NCI-H2029 treated with DMSO at 0.1 percent for 48 hours (cell line): ENCODE measurements at places on chromosomes 2 and 18.

GRCh38 chr18:78082816-78083215 is 833.2 kb downstream of the GALR1 start:
- DNase-seq = no peak

DNA sequence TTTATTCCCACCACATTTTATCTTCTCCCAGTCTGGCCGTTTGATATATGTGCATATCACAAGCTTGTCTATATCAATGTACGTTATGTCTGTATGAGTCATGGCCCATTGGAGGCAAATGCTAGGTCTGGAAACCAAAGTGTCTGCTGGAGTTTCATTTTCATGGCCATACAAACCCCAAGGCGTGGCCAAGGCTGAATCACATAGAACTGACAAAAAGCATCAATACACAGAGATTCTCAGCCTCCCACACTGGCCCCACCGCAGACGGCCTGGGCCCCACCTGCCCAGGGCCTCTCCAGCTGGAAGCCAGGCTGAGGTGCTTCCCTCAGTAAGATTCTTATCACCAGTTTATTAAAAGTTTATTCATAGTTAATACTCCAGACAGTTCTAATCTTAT is 40.5 kb upstream of the SALL3 start:
- DNase-seq = no peak

DNA sequence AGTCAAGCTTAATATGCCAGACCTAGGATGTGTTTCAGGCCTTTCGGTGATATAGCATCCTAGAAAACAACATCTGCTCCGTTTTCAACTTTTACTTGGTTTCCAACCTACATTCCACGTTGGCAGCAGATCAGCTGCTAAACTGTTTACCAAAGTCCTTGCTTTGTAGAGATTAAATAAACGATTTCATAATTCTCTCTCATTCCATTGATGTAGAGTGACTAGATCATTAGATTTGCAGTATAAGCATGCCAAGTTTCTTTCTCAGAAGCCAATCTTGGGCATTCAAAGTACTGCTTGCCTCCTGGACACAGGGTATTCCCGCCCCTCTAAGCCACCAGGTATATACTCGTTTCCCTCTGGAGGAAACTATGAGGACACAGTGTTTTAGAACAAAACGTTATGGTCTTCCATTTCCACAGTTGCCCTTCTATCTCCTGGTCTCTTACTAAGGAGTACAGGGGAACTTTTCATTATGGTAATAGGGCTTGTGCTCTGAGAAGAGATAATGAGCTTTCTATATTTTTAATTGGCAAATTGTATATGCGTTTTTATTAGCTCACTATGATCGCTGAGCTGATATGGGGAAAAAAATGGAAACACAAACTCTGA is 10.5 kb upstream of the INSIG2 start:
- no peak for DNase-seq

DNA sequence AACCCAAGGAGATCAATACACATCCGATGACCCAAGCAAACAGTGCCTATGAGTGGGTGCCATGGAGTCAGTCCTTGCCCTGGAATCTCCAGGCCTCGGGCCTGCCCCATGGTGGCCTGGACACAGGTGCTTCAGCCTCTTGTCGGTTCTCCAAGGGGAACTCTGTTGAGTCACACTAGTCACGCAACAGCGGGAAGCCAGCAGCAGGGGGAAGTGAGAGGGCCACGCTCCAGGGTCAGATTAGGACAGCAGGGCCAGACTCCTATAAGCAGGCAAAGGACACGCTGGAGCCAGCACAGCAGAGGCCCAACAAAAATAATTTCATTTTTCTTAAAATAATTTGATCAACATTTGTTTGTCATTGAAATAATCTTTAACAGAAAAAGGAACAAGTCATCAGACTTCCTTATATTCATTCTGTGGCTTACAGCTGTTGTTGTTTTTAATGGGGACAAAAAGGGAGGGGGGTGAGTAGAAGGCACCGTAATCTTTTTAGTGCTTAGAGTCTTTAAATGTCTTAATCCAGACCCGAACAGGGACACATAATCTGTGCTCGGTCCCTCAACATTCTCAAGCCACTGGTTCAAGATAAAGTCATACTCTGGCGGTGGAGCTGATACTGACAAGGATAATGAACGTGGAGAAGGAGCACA is 16.4 kb upstream of the ARMC9 start:
- no peak for DNase-seq

DNA sequence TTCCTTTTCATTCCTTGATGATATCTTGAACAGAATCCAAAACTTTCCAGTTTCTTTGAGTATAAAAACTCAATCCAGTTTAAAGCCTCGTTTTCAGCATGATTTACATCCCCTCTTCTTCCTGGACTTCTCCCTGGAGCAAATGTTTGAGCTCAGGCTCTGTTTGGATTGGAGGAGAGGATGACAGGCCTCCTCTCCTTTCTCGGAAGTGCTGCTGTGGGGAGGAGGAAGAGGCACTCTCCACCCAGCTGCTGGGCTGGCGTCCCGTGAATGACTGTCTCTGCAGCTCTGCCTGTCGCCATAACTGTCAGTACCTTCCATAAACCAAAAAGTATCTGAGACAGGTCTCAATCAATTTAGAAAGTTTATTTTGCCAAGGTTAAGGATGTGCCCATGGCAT is 238.2 kb upstream of the AGAP1 start:
- no peak for DNase-seq

- DNase-seq = no peak
These were observed 218.8 kb upstream of the APCDD1 start for GRCh38 chr18:10235661-10235952.

DNA sequence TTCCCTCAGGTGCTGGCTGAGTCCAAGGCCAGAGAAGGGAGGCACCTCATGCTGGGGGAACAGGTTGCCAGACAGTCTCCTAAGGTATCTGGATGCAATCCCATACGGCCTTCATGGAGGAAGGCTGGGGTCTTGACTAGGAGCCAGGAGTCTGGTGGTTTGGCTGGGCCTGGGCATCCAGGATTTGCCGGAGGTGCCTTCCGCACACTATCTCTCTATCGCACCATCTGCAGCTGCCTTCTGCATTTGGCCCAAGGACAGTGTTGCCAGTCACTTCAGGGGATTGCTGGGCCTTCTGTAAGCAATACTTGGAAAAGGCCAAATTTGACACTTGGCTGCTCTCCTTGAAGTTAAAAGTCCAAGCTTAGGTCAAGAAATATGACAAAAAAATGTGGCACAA is 327.2 kb downstream of the EN1 start:
- DNase-seq = no peak

- DNase-seq = no peak
These were observed 444.5 kb downstream of the CMPK2 start for GRCh38 chr2:6421138-6421730.

DNA sequence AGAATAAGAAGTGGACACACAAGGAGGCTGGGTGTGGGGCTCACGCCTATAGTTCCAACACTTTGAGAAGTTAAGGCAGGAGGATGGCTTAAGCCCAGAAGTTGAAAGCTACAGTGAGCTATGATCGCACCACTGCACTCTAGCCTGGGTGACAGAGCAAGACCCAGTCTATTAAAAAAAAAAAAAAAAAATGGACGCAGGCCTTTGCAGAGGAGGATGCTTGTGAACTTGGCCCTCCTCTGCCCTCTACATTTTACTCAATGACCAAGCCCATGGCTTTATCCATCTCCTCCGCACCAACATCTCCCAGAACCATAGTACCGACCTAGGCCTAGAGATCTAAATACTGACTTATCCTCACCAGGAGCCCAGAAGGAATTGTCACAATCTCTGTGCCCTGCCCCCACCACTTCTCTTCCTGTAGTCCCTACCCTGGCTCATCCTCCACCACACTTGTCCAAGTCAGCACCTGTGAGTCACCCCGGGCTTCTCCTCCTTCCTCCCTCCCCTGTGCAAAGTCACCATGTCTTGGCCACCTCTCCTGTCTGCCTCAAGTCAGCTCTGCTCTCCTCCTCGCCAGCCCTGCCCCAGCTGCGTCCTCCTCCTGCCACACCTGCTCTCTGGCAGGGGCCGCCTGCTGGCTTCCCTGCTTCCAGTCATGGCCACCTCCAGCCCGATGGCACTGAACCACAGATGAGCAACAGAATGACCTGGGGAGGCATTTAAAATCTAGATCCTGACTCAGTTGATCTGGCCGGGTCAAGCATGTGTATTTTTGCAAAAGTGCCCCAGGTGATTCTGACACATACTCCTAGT is 35.8 kb upstream of the ASPRV1 start:
- DNase-seq = no peak
